ENCODE measurements at places on chromosomes 11 and 22. TPM values are rescaled to one million over a fixed set of nuclear protein-coding genes. Genes with fewer than 3 reads are reported as not detected.

DNA sequence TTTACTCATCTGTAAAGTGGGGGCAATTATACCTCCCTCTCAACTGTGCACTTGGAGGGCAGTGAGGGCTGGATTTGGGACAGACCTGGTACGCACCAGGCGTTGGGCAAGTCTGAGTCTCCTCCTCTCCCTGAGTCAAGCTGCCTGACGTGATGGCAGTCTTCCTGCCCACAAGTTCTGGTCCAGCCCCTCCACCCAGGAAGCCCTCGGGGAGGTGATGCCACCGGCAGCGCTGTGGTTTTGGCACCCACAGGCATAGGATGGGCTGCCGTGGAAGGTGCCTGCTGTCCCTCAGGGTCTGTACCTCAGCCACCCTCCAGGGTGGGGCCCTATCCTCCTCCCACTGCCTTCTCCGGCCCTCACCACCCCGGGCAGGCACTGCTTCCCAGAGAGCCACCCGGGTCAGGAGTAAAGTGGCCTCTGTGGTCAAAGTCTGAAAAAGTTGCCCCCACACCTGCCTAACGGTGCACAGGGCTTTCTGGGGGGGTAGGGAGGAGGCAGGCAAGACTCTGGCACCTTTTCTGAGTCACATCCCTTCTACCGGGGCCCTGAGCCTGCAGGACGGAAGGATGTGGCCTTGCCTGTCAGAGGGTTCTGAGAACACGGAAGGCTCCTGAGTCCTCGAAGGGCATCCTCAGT is 6.5 kb upstream of the APOBEC3H start:
- H3K27ac ChIP-seq, result no peak overlapping the region
- H3K36me3 ChIP-seq, result no peaks in the 10 kb centered on the region
- H3K27me3 ChIP-seq, result peaks cover 57% of the 10 kb centered on the region

DNA sequence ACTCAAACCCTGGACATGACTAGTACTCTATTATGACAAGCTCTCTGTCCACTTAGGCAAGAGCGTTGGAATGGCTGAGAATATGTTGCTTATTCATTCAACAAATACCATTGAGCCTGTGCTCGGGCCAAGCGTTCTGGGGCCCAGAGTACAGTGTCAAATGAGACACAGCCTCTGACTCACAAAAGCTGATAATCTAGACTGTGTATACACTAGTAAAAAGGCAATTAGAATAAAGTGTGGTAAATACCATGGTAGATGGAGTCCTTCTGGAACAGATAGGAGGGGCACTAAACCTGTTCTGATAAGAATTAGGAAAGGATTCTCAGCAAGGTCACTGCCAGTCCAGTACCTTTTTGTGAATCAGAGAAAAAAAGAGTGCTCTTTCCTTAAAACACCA is 24.7 kb downstream of the KCNE3 start:
- DNase-seq, result no peak
- H3K4me3 ChIP-seq, result no peak overlapping the region
- no peaks in the 10 kb centered on the region for H3K36me3 ChIP-seq
- peaks cover 4% of the 10 kb centered on the region for H3K27me3 ChIP-seq

GRCh38 chr11:134582770-134583095 is 170.7 kb upstream of the B3GAT1 start:
- H3K27ac ChIP-seq, result no peak overlapping the region
- DNase-seq, result no peak
- H3K4me1 ChIP-seq, result peaks cover 9% of the 10 kb centered on the region
- H3K36me3 ChIP-seq, result no peaks in the 10 kb centered on the region

GRCh38 chr22:37010976-37011375 is 8.3 kb downstream of the TST start:
- no peaks in the 10 kb centered on the region for H3K36me3 ChIP-seq
- peaks cover 24% of the 10 kb centered on the region for H3K4me1 ChIP-seq
- no peak for DNase-seq
- H3K27ac ChIP-seq, result no peak overlapping the region
- no peaks in the 10 kb centered on the region for H3K27me3 ChIP-seq

DNA sequence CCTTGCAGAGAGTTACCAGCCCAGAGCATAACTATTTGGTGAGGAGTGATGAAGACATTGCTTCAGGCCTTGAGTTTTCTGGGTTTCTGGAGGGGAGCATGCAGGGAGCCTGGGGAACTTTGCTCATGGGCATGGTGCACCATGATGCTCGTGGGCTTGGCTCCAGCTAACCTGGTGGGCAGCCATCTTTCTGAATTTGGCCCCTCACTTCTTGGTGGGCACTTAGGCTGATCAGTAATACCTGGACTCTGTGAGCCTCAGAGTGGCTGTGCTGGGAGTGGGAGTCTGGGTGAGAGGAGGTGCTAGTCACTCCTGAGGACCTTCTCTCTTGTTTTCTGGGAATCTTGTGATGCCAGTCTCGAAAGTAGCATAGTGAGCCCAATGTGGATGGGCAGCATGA is 30.6 kb downstream of the AMPD3 start:
- H3K27ac ChIP-seq, result no peak overlapping the region
- H3K4me1 ChIP-seq, result peaks cover 16% of the 10 kb centered on the region
- H3K36me3 ChIP-seq, result no peaks in the 10 kb centered on the region
- no peak for DNase-seq
- no peak overlapping the region for H3K4me3 ChIP-seq

DNA sequence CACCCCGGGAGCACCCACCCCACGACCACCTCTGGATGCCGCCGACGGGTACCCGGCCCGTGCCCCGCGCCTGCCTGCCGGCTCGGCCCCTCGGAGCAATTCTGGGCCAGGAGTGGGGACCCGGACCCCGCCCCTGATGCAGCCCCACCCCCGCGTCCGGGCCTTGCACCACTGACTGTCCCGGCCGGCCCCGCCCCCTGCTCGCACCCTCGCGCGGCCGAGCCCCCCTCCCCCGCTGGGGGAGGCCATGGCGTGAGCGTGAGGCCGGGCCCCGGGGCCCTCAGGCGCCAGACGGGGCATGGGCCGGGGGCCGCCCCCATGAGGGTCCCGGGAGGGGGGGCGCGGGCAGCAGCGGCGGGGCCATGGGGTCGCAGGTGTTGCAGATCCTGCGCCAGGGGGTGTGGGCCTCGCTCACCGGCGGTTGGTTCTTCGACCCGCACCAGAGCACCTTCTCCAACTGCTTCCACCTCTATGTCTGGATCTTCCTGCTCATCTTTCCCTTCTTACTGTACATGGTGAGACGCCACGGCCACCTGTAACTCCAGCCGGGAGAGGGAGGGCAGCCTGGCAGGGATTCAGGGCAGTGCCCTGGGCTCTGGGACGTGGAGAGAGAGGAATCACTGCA is 486 bp downstream of the PCNX3 start:
- H3K27me3 ChIP-seq, result no peaks in the 10 kb centered on the region

DNA sequence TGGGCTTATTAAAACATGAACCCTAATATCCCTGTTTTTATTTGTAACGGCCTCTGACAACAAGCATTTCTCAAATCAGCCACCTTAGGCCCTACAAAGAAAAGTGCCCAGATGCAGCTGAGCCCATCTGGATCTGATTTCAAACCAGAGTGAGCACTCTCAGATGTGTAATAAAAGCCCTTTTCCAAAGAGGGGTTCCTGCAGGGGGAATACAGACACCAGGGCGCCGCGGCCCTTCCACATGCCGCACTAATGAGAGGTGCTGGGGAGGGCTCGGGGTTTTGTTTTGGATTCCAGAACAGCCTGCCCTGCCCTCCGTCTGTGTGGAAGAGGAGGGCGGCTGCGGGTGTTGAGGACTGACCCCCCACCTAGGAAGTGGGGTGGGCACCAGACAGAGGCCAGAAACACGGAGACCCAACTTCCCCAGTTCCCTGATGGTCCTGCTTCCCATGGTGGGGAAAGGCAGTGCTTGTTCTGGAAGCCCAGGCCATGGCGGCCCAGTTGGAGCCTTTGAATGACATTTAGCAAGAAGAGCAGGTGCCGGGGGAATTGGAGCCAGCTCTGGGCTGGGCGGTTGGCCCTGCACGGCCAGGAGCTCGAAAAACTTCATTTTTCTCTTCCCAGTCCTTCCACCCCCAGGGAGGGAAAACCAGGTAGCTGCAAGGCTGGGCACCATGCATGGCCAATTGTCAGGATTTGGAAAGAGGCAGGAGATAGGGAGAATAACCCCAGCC is 63.7 kb downstream of the MACROD1 start:
- DNase-seq, result no peak
- H3K36me3 ChIP-seq, result no peaks in the 10 kb centered on the region
- H3K27ac ChIP-seq, result no peak overlapping the region
- peaks cover 28% of the 10 kb centered on the region for H3K4me1 ChIP-seq
- no peak overlapping the region for H3K4me3 ChIP-seq
- H3K27me3 ChIP-seq, result no peaks in the 10 kb centered on the region

DNA sequence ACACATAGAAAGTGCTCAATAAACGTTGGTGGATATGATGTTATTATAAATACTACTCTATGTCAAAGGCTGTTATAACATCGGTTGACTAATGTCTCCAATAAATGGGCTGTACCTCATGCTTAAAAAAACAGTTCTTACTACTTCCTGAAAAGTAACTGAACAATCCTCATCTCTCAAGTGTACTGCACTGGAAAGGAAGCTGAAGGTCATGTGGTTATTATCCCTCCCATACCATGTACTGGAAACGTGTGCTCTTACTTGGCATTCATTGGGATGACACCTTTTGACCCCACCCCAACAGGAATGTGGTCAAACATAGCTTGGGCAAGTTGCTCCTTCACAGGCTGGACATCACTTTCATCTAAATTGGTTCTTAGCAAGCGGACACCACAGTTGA is 10.6 kb downstream of the RTCB start:
- H3K36me3 ChIP-seq, result peaks cover 78% of the 10 kb centered on the region
- DNase-seq, result no peak
- H3K4me1 ChIP-seq, result peaks cover 6% of the 10 kb centered on the region
- no peak overlapping the region for H3K27ac ChIP-seq
- H3K27me3 ChIP-seq, result no peaks in the 10 kb centered on the region
- no peak overlapping the region for H3K4me3 ChIP-seq

- no peak for DNase-seq
- H3K27ac ChIP-seq, result no peak overlapping the region
- 0 out of 3 replicates have a peak, but pooled peaks cover 3% of the 10 kb centered on the region for H3K36me3 ChIP-seq
- H3K27me3 ChIP-seq, result no peaks in the 10 kb centered on the region
- peaks cover 10% of the 10 kb centered on the region for H3K4me1 ChIP-seq
- H3K4me3 ChIP-seq, result no peak overlapping the region
These were observed 72.3 kb downstream of the RSF1 start for GRCh38 chr11:77748266-77748665.

DNA sequence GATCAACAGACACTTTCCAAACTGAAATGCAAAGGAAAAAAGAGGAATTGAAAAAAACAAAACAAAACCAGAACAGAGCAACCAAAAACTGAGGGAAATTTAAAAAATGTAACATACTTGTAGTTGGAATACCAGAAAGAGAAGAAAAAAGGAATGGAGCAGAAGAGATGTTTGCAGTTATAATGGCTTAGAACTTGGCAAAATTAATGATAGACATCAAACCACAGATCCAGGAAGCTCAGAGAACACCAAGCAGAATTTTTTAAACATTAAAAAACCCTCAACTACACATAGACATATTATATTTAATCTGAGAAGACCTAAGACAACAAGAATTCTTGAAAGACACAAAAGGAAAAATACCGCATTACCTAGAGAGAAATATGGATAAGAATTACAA is 46.1 kb downstream of the ASCL2 start:
- peaks cover 3% of the 10 kb centered on the region for H3K4me1 ChIP-seq
- no peaks in the 10 kb centered on the region for H3K36me3 ChIP-seq
- no peak overlapping the region for H3K4me3 ChIP-seq
- DNase-seq, result no peak

DNA sequence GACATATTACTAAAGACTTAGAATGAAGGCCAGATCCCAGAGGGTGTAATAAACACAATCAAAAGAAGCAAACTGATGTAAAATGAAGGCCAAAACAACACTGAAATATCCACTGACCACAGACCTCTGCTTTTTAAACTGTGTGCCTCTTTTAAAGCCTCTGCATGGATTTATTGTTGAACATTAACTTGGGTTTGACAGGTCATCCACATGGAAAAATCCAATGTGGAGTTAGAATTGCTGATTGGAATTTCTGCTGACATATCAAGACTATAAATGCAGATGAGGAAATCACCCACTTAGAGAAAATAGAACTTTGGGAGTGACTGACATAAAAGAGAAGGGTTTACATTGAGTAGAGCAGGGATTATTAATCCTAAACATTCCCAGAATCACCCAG is 853.9 kb upstream of the RAG2 start:
- H3K36me3 ChIP-seq, result no peaks in the 10 kb centered on the region
- H3K27me3 ChIP-seq, result no peaks in the 10 kb centered on the region
- H3K27ac ChIP-seq, result no peak overlapping the region
- H3K4me3 ChIP-seq, result no peak overlapping the region

DNA sequence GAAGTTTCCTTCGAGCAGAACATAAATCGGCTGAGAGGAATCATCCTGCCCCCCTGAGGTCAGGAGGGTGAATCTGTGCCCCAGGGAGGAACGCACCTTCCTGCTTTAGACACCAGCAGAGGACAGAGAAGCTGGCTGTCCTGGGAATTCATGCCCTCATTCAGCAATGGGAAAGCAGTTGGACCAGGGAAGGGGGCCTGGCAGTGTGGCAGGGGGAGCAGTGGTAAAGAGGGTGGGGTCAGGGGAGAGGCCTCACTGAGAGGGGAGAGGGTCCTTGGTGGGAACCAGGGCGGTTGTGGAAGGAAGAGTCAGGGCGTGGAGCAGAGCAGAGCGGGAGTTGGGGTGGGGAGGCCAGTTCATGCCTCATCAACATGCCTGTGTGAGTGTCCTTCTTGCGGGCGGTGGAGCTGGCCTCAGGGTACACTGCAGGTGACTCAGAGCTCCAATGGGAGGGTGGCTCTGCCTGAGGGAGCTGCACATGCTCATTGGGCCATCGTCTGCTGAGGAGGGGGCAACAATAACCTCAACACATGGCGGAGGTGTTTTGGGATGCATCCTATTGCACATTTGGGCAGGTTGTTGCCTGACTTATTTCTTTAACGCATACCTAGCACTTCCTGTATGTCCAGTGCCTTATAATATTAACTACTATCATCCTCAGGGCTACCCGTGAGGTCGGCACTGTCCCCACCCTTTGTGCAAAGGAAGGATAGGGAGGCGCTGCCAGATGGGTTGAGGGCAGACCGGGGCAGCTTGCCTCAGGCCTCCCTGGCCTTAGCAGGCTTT is 23.2 kb downstream of the MED15 start:
- DNase-seq, result no peak
- no peak overlapping the region for H3K4me3 ChIP-seq
- H3K36me3 ChIP-seq, result peaks cover 15% of the 10 kb centered on the region
- H3K27ac ChIP-seq, result peak overlapping the region; percentile 16
- H3K4me1 ChIP-seq, result peaks cover 33% of the 10 kb centered on the region

DNA sequence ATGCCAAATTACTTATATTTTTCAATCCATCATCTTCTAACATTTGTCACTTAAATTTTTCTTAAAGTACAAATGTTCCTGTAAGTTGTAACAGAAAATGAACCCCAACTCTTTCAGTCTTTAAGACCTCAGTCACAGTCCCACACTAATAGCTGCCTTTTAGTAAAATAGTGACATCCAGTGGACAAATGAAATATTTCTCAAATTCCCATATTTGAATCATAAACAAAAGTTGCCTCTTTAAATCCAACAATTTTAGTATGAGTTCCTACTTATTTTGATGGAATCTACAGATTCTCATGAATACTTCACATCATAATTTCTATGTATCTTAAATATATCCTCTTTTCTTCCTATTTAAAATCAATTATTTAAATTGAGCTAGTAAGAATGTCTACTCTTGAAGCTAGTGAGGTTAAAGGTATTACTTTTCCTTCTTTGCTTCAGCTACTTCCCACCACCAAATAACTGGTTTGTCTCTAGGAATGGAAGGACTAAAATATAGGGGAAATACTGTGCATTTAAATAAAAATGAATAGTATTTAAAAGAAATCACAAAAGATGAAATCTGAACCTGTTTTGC is 9.2 kb downstream of the LIN7C start:
- peaks cover 9% of the 10 kb centered on the region for H3K36me3 ChIP-seq
- H3K4me1 ChIP-seq, result peaks cover 4% of the 10 kb centered on the region
- peak; percentile 18 for DNase-seq
- H3K4me3 ChIP-seq, result no peak overlapping the region

Gene CD248
- total RNA-seq, result 0.35 TPM

Gene CXCR5
- total RNA-seq, result not detected

Gene ELFN2
- not detected for total RNA-seq

Data from HepG2 (cell line).